Smooth muscle cell of the coronary artery (primary cell): ENCODE measurements at places on chromosomes 5 and 9. TPM values are rescaled to one million over a fixed set of nuclear protein-coding genes. Genes with fewer than 3 reads are reported as not detected.

LEAP2 gene
- 0.08 TPM in 1 of 2 replicates, not detected in the other for total RNA-seq

FOXD4L4 gene
- under 0.01 and 0.08 TPM in 2 replicates for total RNA-seq

C9orf43 gene
- 0.12 and 0.15 TPM in 2 replicates for total RNA-seq

PPIP5K2 gene
- 33.6 and 36.6 TPM in 2 replicates for total RNA-seq

PCDHA8 gene
- total RNA-seq, result under 0.01 and 0.47 TPM in 2 replicates

ZNF366 gene
- total RNA-seq, result under 0.01 and 0.12 TPM in 2 replicates

NTNG2 gene
- 1.5 and 2.1 TPM in 2 replicates for total RNA-seq

GMCL2 gene
- not detected in 2 replicates for total RNA-seq

TNFSF8 gene
- not detected in 2 replicates for total RNA-seq

TYRP1 gene
- total RNA-seq, result 0.38 TPM in 1 of 2 replicates, not detected in the other

RANBP17 gene
- 2.7 and 6.2 TPM in 2 replicates for total RNA-seq

FLT4 gene
- 2.3 TPM in 1 of 2 replicates, not detected in the other for total RNA-seq
